ENCODE measurements at places on chromosomes 4 and X.

DNA sequence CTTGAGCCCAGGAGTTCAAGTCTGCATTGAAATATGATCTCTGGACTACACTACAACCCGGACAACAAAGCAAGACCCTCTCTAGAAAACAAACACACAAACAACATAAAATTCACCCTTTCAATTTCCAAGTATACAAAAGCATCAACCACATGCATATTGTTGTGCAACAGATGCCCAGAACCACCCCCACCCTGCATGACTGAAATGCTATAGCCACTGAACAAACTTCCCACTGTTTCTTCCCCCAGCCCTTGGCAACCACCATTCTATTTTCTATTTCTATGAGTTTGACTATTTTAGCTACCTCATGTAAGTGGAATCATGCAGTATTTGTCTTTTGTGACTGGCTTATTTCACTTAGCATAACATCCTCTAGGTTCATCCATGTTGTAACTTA, 14.2 kb upstream of the C4orf51 start:
- no peak for DNase-seq

DNA sequence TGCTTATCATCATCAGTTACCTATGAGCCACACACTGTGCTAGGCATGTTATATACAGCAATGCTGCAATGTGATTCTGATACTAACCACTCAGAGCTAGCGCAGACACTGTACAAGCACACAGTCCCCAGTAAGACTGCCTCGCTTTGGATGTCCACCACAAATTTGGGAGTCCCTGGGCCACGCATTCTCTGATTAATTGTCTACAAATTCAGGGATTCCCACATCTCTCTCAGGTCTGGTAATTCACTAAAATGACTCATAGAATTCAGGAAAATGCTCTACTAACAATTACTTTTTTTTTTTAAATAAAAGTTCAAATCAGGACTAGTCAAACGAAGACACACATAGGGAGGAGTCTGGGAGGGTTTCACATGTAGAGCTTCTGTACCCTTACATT, 652.1 kb upstream of the AADAT start:
- no peak for DNase-seq

DNA sequence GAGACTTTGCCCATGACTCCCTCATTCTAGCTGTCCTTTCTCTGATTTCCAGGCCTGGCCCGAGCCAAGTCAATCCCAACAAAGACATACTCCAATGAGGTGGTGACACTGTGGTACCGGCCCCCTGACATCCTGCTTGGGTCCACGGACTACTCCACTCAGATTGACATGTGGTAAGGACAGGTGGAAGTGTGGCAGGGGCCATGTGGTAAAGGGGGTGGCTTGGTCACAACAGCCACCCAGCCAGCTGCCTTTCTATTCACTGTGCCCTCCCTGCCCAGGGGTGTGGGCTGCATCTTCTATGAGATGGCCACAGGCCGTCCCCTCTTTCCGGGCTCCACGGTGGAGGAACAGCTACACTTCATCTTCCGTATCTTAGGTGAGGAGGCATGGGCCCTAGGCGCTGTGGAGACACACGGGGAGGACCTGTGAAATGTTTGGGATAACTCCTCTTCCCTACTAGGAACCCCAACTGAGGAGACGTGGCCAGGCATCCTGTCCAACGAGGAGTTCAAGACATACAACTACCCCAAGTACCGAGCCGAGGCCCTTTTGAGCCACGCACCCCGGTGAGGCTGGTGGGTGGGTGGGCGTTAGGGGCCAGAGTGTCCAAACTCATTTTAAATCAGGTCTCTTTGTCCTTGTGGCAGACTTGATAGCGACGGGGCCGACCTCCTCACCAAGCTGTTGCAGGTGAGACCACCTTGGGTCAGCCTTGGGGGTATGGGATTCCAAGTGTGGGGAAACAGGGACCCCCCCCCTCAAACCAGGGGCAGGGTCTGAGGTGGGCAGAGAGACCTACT, 6.1 kb upstream of the USP11 start:
- DNase-seq: no peak

DNA sequence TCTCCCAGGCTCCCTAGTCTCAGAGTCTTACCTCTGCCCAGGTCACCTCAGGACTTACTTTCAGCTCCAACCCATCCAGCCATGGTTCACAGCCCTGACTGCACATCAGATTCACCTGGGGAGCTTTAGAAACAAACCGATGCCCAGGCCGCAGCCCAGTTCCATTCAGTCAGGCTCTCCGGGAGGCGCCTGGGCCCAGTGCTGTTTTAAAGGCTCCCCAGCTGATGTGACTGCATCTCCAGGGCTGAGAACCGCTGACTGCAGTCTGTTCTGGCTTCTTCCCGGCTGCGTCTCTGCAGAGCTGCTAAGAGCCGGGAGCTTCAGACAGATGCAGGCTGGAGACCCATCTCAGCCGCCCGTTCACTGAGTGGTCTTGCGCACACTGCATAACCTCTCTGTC, 44.4 kb upstream of the LGI2 start:
- DNase-seq: no peak

DNA sequence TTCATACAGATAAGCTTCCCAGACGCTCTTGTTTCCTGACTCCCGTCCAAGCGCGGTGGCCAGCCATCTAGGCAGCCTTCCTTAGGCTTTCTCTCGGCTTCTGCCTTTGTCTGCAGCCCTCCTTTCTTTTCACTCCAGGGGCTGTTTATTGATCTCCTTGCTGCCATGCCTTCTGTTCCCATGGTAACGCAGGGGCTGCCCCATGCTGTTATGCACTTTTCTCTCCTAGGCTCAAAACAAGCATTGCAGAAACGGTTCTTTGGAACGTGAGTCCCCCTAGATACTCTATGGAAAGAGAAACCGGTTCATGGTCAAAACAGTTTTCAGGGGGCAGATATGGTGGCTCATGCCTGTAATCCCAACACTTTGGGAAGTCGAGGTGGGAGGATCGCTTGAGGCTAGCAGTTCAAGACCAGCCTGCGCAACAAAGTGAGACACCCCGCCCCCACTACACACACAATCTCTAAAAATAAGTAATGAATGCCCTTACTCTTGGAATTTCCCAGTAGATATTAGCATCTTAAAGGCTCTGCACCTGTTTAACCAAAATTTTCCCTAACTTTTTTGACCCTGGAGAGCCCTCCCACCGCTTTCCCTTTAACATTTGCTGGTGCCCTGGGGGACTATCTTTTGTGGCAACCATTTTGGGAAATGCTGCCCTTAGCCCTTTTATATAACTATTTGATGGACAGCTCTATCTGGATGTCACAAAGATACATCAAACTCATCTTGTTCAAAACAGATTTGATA, 53.9 kb upstream of the ZNF157 start:
- DNase-seq: no peak

DNA sequence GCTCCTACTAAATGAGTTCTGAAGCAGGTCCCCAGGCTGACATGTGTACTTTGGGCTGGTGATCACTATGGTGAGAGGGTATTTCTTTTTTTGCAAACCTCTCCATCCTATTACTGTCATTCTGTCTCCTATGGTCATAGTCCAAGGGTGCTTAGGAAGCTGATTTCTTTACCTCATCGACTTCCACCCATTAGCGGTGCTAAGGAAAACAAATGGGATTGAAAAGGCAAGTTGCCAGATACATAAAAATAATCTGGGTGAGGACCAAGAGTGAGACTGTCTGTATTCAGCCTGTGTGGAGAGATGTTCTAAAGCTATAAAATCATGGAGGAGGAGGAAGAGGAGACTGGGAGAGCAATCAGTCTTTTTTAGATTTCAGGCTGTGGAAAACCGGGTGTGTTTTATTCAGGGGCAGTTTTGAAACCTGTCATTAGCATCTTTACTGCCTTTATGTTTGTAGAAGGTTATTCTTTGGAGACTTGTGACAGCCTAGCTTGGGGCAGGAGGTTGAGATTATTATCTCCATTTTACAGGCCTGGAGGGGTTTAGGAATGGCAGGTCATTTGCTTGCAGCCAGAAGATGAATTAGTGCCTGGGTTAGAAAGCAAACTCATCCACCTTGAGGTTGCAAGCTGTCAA, 1.9 kb downstream of the TMEM164 start:
- DNase-seq: no peak

- no peak for DNase-seq
Measured at GRCh38 chr4:42331914-42332368, 65.3 kb upstream of the SHISA3 start.

DNA sequence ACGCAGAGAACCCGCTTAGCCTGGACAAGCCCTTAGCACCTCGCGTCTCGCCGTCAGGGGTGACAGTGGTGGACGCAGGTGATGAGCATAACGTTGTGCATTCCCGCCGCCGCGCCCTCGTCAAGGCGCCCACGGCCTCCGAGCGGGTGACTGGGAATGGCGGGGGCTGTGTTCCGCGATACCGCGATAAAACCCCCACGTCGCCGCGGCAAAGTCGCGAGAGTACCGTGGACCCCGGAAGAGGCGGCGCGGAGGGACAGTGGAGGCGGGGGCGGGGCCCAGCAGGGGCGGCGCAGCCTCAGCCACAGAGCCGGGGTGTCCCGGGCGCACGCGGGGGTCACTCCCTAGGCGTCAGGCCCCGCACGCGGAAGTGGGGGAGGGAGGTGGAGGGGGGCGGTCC, 53.8 kb downstream of the ZFYVE28 start:
- no peak for DNase-seq

DNA sequence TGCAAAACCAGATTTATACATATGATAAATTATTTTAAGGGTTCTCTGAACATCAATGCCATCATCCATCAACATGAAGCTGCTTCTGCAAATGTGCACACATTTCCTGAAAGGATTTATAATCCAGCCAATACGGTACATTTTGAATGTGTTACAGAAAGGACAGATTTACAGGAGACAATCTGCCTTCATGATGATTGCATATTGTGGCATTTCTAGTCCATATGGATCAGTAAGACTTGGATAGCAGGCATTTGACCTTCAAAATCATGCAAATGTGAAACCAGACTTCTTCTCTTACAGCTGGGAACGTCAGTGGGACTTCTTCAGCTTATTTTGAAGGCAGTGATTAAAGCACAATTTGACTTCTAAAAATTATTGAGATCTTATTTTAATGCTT, 217.3 kb upstream of the GK2 start:
- no peak for DNase-seq

GRCh38 chr4:54091637-54092404, 8.1 kb upstream of the GSX2 start:
- DNase-seq: peak; percentile 84

DNA sequence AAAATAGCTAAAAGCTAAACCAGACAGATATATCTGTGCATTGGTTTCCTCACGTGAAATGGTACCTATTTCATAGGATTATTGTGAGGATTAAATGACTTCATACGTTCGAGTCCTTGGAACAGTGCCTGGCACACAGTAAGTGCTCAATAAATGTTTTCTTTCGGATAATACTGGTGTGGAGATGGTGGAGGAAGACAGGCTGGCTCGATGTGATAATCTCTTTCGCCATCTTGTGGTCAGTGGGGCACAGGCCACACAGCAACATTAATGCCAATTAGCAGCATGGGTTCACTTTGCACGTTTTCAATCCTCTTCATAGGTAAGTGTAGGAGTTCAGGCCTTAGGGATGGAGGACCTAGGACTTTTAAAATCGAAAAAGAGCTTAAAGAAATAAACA, 9.3 kb downstream of the PAGE4 start:
- peak; percentile 10 for DNase-seq
